ENCODE measurements at places on chromosomes 12 and 14.

GRCh38 chr12:52241205-52241842, 8.3 kb downstream of the KRT7 start:
- no peak for DNase-seq

DNA sequence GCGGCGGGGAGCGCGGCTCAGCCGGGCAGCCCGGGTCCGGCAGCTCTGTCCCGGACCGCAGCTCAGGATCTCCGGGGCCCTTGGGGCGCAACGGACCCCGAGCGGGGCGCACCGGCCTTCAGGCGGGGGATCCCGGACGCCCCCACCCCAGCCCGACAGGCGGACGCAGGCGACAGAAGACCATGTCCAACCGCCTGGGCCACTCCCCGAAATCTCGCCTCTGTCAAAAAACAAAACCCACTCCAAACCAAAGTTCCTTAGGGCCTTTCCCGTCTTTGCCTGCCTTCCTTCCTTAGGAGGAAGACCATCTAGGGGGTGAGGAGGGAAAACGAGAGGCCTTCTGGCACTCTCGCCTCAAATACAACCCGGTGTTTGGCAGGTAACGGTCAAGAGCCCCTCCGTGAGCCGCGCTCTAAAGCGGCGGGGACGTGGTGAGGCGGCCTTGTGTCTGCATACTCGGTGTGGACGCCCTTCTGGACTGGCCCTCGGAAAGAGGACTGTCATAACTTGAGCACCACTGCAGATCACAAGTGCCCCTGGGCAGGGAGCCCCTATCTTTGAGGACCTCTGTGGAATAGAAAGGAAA, 604 bp downstream of the HCFC2 start:
- DNase-seq, result no peak

DNA sequence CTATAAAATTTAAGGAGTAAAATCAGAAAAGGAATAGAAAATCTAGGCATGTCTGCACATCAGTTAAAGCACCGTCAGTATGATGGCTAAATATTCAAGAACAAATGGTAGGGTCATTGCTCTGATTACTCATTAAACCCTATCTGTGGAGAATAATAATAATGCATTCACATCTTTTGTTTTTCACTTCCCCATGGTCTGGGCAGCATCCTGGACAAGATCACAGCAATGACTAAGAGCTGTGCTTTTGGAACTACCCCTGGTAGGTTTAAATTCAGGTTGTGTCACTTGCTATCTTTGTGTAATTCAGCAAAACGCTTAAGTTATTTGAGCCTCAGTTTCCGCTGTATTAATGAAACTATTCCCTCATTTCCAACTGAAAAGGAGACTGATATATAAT, 33.1 kb downstream of the C12orf42 start:
- DNase-seq, result no peak

GRCh38 chr12:12839003-12839395, 25.9 kb downstream of the DDX47 start:
- no peak for DNase-seq

DNA sequence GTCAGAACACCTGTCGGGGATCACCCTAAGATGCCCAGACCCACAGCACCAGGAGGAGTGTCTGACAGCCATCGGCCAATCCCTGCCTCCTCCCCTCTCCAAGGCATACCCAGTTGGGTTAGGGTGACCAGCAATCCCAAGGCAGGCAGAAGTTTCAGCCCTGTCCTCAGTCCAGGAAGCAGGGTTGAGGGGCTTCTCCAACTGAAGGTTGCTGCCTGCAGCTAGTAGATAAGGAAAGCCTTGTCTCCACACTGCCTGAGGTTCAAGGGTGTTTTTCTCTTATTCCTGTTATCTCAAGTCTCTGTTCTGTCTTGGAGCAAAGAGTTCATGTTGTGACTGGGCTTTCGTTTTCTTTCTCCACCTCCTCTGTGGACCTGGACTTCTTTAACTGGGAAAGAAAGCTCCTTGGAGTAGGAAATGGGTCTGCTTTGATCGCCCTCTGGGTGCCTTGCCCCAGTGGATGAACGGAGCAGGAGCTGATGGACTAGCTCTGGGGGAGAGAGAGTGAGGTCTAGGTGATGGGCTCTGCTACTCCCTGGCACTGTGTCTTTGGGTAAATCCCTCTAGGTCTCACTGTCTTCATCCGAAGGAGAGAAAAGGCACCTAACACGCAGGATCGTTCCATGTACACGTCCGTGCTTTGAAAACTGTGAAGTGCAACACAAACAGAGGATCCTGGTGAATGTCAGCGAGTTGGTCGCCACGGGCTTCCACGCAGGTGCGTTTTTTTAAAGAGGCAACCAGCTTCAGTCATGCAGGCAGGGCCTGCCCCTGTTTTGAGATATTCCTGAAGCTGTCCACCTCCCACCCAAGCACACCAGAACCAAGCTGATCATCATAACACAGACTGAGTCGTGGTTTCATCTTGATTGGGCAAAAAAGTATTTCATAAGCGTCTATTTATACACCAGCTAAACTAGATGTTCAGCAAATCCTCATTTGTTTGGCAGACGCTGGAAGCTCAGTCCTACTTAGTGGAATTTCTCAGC, 52.5 kb upstream of the FOXN3 start:
- DNase-seq, result no peak

GRCh38 chr14:77087631-77088030, 10.4 kb upstream of the CIPC start:
- DNase-seq, result no peak

GRCh38 chr12:129659961-129660622, 243.7 kb downstream of the TMEM132D start:
- DNase-seq, result no peak

GRCh38 chr14:67703997-67704396, 2.3 kb downstream of the RDH12 start:
- DNase-seq, result no peak

DNA sequence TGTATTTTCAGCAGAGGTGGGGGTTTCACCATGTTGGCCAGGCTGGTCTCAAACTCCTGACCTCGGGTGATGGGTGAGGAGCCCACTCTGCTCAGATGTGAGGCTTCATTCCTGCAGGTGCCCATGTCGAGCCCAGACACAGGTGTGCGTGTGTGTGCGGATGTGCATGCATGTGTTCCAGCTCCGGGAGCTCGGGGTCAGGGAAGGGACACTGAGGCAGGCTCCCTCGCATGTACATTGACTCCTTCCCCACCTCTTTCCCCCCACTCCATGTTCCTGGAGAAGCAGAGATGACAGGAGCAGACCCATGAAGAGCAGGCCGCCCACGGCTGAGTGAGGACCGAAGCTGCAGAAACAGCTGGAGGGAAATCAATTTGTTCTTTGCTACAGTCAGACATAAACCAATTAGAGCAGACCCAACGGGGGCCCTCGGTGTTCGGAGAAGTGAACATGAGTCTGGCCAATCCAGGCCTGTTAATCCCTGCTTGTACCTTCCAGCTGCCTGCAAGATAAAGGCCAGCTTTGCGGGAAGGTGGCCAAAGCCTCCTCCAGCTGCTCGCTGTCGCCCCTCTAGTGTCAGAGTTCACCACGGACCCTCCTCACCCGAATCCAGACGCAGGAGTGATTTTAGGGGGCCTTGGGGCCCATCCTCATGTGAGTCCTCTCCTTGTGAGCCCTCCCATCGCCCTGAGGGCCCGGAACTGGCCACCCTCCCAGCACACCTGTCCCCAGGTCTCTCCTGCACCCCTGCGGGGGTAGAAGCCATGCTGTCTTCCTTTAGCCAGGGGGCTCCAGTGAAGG, 321.0 kb upstream of the RTL1 start:
- DNase-seq, result no peak

DNA sequence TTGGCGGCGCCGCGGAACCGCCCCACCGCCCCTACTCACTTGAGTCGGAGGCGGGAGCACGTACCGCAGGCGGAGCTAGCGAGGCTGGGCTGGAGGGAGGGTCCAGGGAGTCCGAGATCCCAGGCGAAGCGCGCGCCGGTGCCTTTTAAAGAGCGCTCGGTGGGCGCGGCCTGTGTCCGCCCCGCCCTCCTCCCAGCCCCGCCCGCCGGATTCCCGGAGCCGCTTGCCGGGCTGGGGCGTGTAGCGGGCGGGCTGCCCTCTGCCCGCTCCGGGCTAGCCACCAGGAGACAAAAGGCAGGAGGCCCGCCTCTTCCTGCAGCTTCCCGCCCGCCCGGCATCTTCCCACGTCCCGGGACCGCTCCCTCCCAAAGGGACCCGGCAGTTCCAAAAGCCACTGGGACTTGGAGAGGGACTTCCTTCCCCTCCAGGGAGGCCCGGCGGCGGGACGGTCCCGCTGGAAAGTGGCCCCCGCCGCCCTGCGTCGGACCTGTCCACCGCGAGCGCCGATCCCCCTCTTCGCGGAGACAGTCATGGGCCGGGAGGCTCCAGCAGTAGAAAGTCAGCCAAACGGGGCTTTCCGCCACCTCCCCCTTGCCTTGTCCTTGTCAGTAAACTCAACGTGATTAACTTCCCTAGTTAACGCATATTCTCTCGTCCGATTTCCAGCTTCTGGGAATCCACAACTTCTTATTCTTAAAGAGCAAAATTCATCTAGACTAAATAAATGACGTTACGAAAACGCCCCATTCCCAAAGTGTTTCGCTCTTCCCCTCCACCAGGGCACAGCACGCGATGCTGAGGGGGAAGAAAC, at the start of gene CSRP2:
Gene CSRP2 (minus strand): TSS at position 121 of the 811 bp plus-strand sequence. CDS start 12,759 bp downstream, outside the sequence.
- peak; percentile 88 for DNase-seq

GRCh38 chr14:81435391-81436295, 35.5 kb upstream of the STON2 start:
- DNase-seq, result no peak

GRCh38 chr12:105289114-105289904, 41.2 kb upstream of the C12orf75 start:
- DNase-seq, result no peak

DNA sequence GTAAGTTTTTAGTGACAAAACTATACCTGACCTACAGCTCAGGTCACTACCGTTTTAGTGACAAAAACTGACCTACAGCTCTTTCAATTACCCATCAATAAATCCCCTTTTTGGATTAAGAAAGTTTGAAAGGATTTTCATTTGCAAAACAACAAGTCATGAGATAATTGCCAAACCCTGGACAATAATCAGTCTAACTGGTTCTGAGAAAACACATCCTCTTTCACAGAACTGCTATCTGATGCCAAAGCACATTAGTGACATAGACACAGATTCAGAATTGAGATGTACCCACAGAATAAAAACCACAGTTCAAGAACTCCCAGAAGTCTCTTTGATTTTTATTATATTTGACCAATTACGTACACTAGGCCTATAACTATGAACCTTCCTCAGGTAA, 126.0 kb upstream of the COCH start:
- DNase-seq, result no peak

DNA sequence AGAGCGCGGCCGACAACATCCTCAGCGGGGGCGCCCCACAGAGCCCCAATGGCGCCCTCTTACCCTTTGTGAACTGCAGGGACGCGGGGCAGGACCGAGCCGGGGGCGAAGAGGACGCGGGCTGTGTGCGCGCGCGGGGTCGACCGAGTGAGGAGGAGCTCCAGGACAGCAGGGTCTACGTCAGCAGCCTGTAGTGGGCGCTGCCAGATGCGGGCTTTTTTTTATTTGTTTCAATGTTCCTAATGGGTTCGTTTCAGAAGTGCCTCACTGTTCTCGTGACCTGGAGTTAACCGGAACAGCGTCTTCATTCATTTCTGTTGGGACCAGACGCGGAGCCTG, 103.8 kb upstream of the FKBP4 start:
- DNase-seq, result peak; percentile 54

GRCh38 chr14:91317381-91318308, 73.1 kb upstream of the GPR68 start:
- no peak for DNase-seq

DNA sequence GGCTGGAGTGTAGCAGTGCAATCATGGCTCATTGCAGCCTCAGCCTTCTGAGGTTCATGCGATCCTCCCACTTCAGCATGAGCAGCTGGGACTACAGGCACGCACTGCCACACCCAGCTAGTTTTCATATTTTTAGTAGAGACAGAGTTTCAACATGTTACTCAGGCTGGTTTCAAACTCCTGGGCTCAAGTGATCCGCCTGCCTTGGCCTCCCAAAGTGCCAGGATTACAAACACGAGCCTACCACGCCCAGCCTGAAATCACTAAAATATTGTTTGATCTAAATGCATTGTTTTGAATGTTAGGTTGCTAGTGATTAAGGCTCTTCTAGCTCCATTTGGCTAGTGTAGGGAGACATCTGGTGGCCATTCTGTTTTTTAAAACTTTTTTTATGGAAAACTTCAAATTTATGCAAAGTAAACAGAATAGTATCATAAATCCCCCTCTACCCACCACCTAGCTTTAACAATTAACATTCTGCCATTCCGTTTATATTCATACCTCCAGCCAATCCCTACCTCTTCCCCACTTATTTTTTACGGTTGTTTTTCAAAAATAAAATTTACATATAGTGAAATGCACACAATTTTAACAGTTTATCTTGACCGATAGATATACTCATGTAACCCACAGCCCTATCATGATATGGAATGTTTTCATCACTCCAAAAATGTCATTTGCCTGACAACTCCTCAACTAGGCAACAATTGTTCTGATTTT, 37.8 kb downstream of the MYO1H start:
- no peak for DNase-seq

DNA sequence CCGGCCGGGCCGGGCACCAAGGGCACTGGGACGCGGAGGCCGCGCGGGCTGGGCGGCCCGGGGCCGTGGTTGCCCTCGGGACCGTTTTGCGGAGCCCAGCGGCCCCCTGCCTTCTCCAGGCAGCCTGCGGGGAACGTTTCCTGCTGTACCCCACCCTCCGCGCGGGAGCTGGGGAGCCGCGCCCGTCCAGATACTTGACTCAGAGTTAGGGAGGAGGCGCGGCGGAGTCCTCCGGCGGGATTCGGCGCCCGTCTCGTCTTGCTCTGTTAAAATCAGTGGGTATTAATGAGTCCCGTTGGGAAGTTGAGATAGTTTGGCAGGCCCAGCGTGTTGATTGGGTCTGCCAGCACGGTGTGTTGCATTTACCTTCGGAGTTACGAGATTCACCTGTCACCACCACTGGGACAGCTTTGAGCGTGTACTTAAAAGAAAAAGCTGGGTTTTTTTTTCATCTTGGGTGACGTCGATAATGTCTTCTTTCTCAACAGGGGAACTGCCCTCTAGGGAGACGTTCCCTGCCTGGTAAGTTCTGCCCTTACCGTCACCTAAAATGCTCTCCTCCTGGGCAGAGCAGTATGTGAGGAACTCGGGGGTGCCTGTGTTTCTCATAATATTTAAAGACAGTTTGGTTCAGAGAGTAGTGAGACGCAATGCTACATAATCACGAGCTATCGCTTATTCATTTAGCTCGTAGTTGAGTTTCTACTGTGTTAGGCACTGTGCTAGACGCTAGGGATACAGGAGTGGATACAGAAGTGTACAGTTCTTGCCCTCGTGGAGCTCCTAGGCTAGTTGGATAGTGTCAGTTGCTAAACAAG, 596 bp downstream of the DLST start:
- no peak for DNase-seq

- DNase-seq, result no peak
Measured at GRCh38 chr14:96065661-96066459, 26.7 kb downstream of the C14orf132 start.

All from NT2/D1 (cell line).